ENCODE measurements at places on chromosomes 6 and 20.

DNA sequence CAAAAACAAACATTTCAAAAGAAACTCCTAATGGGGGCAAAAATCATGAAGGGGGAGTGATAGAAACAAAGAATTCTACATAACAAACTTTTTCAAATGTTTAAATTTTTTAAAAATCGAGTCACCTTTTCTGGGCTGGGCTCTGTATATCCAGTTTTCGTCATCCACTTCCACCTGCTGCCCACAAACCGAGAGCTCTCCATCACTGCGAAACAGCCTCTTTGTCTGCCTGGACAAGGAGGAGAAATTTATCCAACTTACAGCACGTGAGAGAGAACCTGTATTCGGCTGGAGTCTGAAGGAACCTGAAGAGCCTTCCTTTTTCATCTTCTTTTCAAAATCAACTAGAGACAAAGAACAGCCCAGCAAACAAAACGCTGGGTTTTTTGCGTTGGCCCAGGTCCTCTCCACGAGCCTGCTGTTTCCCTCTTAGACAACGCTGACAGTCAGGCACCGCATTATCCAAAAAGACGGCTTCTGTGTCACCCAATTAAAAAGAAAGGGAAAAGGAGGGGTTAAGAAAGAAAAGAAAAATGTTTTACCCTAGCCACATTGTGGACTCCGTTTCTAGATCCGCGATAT is 72.4 kb upstream of the NHSL1 start:
- DNase-seq, result no peak

DNA sequence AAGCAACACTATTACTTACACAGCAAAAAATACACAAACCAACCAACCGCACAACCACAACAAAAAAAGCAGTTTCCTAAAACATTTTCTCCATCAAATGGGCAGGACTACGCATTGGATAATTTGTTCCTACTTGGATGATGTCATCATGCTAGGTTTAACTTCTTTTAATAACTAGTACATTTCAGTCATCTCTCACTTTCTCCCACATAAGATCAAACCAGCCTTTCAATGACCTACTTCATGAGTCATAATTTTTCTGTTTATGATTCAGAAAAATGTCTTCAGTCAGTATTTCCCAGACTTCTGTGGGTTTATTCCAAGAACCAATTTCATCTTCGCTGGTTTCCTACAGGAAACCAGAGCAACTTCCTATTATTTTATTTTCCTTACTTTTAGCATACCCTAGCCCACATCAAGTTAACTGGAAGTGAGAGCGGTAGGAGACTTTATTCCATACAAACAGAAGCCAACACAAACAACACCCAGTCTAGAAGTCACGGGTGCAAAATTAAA is 134.2 kb downstream of the GMDS start:
- no peak for DNase-seq

DNA sequence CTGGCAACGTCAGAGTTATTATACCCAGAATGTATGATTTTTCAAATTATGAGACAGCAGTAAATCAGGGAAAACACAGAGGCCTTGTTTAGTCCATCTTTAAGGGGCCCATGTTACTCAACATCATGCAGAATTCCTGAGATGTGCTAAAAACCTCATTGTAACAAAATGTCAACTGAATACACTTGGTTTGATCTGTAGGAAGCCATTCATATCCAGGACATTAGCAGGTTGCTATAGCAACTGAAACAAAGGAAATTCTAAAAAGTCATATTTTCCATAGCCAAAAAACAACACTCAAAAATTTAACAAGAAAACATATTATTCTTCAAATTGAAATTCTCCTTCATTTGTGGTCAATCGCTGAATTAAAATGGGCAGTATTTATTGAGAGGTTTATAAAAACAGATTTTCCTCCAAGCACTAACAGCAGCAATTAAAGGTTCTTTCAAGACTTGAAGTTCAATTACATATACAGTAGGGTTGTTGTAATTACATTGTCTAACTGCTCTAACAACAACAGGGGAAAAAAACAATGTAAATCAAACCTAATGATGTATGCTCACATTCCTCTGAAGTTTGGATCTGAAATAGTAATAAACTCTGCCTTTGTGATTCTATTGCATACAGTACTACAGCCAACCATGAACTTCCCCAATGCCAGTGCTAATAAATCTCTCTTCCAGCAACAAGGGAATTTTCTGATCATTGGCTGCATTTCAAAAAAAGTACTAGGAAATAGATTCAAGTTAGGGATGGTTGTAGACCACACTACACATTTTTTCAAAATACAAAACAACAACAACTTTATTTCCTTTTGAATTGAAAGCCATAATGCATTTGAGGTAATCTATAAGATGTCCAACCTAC is 34.9 kb downstream of the COL12A1 start:
- DNase-seq, result no peak

DNA sequence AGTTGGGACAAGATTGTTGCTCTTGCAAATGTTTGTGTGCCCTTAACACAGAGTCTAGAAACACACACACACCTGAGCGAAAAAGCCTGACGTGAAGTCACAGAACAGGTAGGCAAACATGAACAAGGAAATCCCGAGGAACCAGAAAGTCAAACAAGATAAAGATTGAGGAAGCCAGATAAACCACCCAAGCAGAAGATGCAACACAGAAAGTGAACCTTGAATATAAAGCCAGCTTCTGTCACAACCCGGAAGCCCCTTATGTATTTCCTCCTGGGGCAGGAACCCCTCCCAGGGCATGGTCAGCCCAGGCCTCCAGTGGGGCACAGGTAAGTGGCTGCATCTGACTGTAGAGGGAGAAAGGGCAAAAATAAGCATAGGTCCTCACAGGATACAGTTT is 158.2 kb upstream of the SUPT3H start:
- DNase-seq, result no peak

DNA sequence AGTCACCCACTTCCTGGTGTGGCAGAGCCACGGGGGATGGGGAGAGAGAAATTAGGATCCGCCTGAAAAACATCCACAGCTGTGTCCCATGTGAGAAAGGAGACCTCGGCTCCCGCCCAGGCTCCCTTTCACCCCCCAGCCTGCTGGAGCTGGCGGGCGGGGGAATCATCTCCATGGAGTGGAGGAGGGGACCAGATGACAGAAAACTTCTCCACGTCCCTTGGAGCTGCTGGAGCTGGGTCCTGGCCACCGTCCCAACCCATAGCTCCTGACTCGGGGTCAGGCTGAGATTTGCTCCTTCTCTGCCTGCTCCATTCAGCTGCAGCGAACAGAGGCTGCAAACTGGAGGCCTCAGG is 113.8 kb downstream of the CEBPB start:
- no peak for DNase-seq

DNA sequence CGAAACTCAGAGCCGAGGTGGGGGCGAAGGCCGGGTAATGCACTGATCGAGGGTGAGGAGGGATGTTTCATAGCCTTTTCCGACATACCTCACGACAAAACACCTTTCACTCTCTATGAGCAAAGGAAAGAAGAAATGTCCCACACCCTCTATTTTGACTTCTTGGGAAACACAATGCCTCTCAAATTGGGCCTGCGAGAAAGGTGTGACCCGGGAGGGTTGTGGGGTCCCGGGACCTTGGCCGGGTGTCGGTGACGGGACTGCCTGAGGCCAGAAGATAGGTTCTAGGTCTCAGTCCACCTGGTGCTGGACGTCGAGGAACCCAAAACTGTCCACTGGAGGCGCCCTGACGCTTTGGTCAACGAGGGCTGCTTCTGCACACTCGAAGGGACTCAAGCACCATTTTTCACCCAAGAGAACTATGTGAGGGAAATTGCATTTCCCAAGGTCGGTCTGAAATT is 41.1 kb upstream of the OSTM1 start:
- DNase-seq, result no peak

DNA sequence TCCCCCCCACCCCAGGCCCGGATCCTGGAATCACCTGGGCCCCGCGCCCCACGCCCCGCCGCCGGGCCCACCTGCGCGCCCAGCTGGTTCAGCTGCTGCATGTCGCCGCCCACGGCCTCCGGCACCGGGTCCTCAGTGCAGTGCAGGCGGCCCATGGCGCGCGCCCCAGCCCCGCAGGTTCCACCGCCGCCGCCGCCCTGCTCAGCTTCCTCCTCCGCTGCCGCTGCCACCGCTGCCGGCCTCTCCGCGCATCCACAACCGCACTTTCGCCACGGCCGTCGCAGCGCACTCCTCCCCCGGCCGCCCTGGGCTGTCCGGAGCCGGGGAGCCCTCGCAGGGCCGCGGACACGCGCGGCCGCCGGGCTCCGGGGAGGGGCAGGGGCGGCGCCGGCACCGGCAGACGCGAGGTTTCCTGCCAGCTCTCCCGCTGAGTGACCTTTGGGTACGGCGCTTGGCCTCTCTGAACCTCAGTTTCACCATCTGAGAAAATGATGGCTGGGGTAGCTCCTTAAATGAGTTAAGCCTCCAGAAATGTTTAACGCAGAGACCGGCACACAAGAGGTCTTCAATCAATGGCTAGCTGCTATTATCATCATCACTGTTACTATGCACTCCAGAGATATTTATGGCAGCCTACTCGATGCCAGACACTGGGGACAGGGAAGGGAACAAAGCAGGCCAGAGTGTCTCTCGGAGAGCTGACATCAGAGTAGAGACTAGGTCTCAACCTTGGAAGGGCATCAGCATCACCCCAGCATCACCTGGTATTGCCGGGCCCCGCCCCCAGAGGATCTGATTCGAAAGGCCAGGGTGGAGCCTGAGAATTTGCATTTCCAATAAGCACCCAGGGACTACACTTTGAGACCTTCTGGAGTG is at the start of gene COMMD7:
TSS of gene COMMD7 (minus strand) at position 231 of the 876 bp plus-strand sequence. CDS start at position 155, 76 bp downstream.
- DNase-seq, result peak; percentile 38

DNA sequence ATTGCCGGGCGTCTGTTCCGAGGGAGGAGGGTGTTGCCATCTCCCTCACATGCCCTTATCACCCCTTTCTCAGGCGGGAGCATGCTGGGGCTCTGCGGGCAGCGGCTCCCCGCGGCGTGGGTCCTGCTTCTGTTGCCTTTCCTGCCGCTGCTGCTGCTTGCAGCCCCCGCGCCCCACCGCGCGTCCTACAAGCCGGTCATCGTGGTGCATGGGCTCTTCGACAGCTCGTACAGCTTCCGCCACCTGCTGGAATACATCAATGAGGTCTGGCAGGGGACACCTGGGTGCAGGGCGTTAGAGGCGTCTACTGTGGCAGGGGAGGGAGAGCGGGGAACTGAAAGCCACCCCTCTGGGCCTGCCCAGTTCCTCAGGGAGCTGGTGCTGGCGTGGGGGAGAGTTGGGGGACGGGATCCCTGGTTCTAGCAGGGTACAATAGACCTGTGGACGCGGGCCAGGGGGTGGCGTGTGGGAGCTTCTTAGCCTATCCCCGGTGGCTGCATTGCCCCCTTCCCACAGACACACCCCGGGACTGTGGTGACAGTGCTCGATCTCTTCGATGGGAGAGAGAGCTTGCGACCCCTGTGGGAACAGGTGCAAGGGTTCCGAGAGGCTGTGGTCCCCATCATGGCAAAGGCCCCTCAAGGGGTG is 697 bp downstream of the PPT2 start:
- no peak for DNase-seq

- DNase-seq, result no peak
Observed at GRCh38 chr6:45376310-45377042, 1.3 kb downstream of the SUPT3H start.

DNA sequence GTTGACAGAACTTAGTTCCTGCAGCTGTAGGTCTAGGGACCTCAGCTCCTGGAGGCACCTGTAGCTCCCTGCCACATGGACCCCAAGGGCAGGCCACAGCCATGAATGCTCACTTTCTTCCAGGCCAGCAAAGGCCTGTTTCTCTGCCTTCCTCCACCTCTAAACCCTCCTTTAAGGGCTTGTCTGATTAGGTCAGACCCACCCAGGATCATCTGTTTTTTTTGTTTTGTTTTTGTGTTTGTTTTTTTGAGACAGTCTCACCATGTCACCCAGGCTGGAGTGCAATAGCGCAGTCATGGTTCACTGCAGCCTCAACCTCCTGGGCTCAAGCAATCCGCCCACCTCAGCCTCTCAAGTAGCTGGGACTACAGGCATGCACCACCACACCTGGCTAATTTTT is 11.5 kb upstream of the BCAS4 start:
- no peak for DNase-seq

DNA sequence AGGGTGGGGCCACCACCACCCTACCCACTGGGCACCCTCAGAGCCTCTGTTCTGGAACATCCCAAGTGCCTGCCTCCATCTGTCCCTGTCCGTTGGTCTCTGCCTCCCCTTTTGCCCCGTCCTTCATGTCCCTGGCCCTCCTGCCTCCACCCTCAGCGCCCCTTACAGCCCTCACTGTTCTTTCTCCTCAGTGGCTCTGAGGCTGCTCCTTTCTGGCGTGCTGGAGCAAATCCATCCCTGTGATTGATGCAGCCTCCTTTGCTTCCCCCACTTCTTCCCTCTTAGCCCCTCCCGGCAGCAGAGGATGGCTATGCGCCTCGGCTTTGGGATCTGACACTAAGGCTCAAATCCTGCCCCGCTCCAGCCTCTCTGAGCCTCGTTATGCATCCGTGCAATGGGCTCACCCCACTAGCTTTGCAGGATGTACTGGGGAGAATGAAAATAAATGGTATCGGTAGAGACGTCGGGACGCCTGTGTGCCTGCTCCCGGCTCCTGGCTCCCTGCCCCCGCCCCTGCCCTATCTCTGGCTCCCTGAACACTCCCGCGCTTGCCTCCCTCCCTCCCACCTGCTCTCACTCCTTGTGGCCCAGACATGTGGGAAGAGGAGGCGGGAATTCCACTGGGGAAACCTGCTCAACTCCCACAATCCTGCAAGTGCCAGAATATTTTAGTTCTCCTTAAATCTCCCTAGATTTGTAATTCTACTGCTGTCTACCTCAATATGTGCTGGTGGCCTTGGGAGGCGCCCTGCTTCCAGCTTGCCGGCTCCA is 13.1 kb downstream of the VSTM2L start:
- no peak for DNase-seq

GRCh38 chr6:146056506-146056905 is 27.6 kb downstream of the GRM1 start:
- no peak for DNase-seq

GRCh38 chr6:165841153-165841558 is 178.1 kb upstream of the PDE10A start:
- no peak for DNase-seq

- no peak for DNase-seq
Observed at GRCh38 chr6:139126931-139127330, 7.9 kb upstream of the HECA start.

GRCh38 chr6:131303338-131303930 is 168.2 kb downstream of the AKAP7 start:
- DNase-seq, result no peak

- no peak for DNase-seq
Observed at GRCh38 chr20:40519918-40520317, 169.1 kb downstream of the MAFB start.

- DNase-seq, result no peak
Observed at GRCh38 chr20:50759678-50760077, 28.3 kb downstream of the PARD6B start.

DNA sequence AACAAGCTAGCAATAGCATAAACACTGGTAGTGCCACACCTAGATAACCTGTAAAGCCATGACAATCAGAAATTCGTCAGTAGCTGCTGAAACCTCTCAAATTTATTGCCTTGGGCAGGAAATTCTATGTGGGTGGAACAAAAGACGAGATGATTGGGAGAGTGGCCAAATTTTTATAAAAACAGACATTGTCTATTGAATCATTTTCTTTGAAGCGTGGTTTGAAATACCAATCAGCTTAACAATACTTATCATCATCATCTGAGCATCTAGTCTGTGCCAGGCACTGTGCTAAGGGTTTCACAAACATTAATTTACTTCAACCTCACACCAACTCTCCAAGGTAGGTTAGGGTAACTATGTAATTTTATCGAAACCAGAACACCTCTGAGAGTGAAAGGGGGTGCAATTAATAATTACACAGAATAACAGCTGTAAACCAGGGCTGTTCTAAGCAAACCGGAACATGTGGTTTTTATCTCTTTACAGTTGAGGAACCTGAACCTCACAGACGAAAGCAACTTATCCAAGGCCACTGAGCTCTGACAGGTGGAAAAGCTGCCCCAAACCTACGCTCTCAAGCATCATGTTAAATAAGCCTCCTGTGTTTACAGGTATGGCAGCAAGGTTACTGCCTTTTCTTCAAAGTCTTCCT is 43.4 kb downstream of the NHSL1 start:
- DNase-seq, result no peak

Data from activated naive CD4-positive, alpha-beta T cell (primary cell).